ENCODE measurements at places on chromosomes 1 and 21. TPM values are rescaled to one million over a fixed set of nuclear protein-coding genes. Genes with fewer than 3 reads are reported as not detected.

DNA sequence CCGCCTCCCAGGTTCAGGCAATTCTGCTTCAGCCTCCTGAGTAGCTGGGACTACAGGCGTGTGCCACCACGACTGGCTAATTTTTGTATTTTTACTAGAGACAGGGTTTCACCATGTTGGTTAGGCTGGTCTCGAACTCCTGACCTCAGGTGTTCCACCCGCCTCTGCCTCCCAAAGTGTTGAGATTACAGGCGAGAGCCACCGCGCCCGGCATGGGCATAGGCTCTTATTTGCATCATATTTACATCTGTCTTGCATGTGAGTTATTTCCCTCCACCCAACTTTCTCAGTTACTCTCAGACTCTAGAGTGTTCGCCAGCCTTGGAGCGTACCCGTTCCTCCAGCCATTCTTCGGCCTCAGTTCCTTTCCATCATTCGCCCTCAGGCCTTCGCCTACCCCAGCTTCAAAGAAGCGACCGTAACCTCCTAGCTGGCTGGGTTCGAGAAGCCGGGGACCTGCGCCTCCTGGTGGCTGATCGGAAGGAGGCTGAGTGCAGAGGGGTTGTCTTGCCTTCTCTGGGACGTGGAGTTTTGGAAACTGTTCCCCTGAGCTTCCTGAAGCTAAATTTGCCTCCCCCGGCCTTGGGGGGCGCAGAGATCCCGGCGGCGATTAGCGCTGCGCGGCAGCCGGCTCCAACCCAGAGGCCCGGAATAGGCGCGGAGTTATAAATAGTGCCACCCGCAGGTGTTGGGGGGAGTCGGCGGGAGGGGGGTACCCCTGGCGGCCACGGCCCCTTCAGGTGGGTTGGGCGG lies 3.6 kb upstream of the ZBTB7B start:
- peak; percentile 74 for DNase-seq

MAST2 gene
- total RNA-seq = 47.6 TPM

ERRFI1 gene
- total RNA-seq = 24.0 TPM

DNA sequence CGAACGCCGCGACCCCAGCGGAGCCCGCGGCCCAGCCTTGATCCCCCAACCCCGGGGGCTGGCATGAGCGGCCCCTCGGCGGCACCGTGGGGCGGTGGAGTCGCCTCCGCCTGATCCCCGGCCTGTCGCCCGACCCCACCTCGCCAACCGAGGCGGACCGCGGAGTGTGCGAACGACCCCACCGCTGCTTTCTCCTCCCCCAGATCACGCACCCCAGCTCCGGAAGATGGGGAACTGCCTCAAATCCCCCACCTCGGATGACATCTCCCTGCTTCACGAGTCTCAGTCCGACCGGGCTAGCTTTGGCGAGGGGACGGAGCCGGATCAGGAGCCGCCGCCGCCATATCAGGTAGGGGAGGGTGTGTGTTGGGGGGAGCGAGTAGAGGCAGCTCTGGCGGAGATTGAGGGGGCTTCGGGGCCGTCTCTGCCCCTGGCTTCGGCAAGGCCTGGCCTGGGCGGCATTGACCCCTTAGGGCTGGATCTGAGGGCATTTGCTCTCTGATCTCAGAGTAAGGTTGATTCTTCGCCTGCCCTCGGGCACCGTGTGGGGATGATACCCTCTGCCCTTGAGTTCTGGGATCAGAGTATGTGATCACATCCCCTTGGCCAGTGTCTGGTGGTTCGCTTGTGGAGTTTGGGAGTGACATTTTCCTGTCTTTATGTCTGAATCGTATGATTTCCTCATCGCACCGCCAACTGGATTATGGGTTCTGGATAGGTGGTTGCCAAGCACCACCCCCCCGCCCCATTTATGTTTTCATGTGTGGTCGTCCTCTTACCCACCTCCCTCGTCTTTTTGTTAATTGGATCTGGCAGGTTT lies 668 bp downstream of the RNF11 start:
- DNase-seq = peak; percentile 25

DNA sequence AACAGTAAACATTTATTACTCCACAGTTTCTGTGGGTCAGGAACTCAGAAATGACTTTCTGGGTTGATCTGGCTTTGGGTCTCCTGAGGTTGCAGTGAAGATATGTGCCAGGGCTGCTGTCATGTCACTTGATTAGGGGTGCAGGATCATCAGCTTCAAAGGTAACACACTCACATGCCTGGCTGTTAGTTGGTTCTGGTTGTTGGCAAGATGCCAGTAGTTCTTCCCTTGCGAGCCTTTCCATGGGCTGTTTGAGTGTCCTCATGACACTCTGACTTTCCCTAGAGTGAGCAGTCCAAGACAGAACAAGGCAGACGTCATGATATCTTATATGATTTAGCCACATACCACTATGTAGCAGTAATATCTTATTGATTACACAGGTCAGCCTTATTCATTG lies 1.8 kb downstream of the SWT1 start:
- DNase-seq = no peak

DNA sequence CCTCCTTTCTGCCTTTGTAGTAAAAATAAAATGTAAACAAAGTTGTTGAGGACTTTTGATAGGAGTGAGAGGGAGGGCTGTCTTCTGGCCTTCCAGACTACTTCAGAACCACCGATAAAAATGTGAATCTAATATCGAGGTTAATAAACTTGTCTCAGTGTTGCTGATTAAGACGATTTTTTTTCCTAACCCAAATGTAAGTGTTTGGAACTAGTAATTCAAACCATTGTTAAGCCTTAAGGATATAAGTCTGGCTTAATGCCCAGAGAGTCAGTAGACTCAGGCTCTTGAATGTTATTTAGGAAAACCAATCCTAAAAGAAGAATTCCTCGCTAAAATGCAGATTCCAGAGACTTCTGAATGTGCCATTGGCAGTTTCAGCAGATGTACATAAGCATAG lies 356.9 kb downstream of the SIPA1L2 start:
- DNase-seq = no peak

Measured in neural crest cell (in vitro differentiated cells).